Suprapubic skin (tissue), 4 donors: ENCODE measurements at places on chromosomes 3 and 15. TPM values are rescaled to one million over a fixed set of nuclear protein-coding genes. Genes with fewer than 3 reads are reported as not detected.

The C2CD4B gene
- total RNA-seq = 4.7 TPM

The SMCO1 gene
- total RNA-seq = not detected

GRCh38 chr15:56980473-56980872, 62.0 kb downstream of the TCF12 start:
- H3K4me3 ChIP-seq = no peak overlapping the region
- peaks cover 21% of the 10 kb centered on the region for H3K4me1 ChIP-seq
- H3K36me3 ChIP-seq = no peaks in the 10 kb centered on the region

DNA sequence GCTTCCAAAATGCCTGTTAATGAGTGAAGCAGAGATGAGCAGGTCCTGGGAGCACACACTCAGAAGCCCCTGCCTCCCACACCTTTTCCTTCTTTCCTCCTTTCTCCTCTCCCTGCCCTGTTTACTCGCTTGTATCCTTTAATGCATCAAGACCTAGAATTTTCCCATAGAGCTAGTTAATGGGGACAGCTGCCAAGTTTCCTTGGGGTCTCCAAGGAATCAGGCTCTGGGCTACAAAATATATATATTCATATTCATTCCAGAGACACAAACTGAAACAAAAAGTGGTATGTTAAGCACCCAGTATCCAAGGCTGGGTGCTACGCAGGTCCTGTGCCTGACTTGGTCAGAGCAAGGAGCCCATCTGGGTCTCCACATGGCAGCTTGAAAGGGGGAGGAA, 235.6 kb downstream of the MYRIP start:
- H3K27me3 ChIP-seq = no peaks in the 10 kb centered on the region
- H3K36me3 ChIP-seq = no peaks in the 10 kb centered on the region
- H3K4me1 ChIP-seq = no peaks in the 10 kb centered on the region
- DNase-seq = no peak

- H3K27ac ChIP-seq = no peak overlapping the region
- H3K27me3 ChIP-seq = no peaks in the 10 kb centered on the region
- peaks cover 30% of the 10 kb centered on the region for H3K4me1 ChIP-seq
- no peaks in the 10 kb centered on the region for H3K36me3 ChIP-seq
- no peak for DNase-seq
These were observed 43.9 kb downstream of the B3GNT5 start for GRCh38 chr3:183296944-183297343.

DNA sequence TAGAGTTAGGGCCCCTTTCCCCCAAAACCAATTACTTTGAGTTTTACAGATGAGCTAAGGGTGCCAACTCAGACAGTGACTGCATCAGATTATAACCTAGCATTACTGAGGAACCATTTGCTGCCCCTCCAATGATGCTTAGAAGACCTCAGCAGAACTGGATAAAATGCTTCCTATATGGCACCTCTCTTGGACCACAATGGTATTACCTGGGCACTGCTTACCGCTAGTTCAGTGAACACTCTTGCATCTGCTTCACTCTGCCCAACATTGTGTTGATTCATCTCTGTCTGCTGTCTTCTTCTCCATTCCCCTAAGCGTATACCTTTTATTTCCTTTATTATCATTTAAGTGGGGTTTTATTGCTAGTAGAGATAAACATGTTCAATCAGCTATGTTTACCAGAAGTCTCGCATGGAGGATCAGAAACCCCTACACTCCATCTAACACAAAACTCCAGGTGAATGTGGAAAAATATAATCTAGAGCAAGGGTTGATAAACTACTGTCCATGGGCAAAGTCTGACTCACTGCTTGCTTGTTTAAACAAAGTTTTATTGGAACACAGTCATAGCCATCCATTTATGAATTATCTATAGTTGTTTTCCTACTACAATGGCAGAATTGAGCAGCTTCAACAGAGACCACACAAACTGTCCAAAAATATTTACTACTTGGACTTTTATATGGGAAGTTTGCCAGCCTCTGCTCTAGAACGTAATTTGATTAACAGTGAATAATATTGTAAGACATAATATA, 100.2 kb upstream of the PTX3 start:
- no peaks in the 10 kb centered on the region for H3K27me3 ChIP-seq
- H3K4me1 ChIP-seq = no peaks in the 10 kb centered on the region
- no peak overlapping the region for H3K4me3 ChIP-seq
- no peaks in the 10 kb centered on the region for H3K36me3 ChIP-seq
